ENCODE measurements at places on chromosomes 7 and 10.

DNA sequence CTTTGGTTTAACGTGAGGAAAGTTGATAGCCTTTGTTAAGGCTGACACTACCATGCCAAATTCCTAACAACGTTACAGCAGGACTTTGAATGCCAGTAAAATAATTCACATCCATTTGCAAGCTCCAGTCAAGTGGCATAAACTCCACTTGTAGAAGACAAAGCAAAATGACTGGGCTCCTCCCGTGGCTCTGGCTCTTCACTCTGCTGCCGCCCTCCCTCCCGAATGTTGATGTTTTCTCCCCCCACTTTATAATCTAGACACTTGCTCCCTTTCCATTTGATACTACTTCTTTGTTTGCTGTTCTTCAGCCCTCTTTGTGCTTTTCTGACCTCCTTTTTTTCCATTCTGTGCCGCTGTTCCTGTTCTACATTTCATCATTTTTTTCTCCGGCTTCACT lies 22.8 kb upstream of the ITGB8 start:
- DNase-seq, result no peak

- no peak for DNase-seq
Observed at GRCh38 chr10:127922675-127923366, 15.9 kb downstream of the PTPRE start.

- no peak for DNase-seq
Observed at GRCh38 chr7:2104716-2105115, 128.0 kb downstream of the MAD1L1 start.

- no peak for DNase-seq
Observed at GRCh38 chr10:77972148-77972547, 45.6 kb upstream of the DLG5 start.

- peak; percentile 74 for DNase-seq
Observed at GRCh38 chr7:151232917-151233701, 826 bp downstream of the CHPF2 start.

- no peak for DNase-seq
Observed at GRCh38 chr10:27661514-27662286, 83.9 kb downstream of the MKX start.

DNA sequence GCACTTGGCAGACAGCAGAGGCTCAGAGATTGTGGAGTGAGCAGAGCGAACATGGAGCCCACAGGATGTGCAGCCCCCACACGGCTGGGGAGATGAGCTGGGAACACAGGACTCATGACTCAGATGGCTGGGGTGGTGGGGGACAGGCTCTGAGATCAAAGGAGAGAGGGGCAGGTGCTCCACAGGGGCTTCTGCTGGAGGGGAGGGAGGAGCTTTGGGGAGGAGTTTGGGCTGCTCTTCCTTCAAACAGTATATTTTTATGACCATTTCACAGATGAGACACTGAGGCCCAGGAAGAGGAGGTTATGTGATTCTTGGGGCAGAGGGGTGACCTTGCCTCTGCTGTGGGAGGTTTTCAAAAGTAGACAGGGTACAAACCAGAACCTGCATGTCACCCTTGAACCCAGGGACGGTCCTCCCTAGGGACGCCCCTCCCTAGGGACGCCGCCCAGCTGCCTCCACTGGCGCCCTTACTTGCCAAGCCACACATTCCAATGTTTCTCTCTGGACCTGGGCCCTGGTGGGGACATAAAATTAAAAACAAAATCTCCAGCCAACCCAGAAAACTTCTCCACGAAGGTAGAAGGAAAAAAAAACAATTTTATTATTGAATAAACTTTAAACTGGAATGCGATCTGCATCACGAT lies 981 bp upstream of the CRYGN start:
- no peak for DNase-seq

GRCh38 chr7:157557263-157557662 lies 220.5 kb downstream of the DNAJB6 start:
- no peak for DNase-seq

DNA sequence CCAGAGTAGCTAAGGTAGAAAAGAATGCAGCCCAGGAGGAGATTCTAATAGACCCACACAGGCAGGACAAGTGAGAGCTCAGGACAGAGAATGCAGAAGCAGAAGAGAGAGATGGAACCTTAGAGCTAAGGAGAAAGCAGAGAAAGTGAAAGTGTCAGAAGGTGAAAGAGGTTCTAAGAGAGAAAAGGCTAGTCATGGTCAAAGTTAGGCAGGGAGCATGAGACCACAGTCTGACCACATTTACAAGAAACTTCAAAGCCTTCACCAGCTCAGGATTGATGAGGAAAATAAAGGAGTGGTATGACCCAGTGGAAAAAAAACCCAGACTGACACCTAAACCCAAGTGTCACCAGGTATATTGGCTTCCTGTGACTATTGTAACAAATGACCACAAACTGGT lies 131.8 kb upstream of the WDR11 start:
- no peak for DNase-seq

DNA sequence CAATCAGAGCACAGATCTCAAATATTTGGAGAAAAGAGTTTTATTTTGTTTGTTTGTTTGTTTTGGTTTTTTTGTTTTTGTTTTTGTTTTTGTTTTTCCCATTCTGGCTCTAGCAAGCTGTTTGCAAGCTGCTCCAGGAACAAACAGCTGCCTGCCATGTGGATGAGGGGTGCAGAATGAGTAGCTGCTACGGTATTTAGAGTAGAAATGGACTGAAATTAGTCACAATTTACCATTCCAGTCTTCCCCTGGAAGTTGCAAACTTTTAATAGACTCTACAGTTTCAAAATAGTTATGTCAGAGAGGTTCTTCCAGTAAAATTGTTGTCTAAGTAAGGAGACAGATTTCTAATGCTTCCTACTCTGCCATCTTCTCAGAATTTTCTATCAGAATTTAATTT lies 27.1 kb upstream of the TAS2R16 start:
- no peak for DNase-seq

DNA sequence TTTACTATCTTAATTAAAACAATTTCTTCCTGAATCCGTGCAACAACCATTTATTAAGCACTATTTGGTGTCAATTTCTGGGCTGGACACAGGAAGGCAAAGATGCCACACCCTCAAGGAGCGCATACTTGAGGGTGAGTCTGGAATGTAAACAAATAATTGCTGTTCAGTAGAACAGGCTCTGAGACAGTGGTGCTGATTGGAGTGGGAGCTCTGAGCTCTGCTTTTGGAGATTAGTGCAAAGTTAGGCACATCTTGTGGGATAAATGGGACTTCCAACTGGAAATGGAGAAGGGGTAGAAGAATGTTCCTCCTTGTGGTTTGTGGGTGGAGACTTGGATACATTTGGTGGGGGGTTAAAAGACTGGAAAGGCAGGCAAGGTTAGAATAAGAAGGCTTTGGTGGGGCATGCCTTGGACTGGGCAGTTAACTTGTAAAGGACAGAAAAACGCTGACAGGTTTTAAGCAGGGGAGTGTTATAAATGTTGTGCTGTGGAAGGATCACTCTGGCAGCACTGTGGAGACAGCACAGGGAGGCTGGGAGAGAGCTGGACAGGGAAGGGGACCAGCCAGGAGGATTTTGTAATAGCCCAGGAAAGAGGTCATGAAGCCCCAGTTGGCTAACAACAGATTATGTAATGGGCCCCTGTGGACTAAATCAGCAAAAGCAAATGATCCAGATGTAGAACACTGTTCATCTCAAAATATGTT lies 80.7 kb downstream of the ZNF365 start:
- no peak for DNase-seq

DNA sequence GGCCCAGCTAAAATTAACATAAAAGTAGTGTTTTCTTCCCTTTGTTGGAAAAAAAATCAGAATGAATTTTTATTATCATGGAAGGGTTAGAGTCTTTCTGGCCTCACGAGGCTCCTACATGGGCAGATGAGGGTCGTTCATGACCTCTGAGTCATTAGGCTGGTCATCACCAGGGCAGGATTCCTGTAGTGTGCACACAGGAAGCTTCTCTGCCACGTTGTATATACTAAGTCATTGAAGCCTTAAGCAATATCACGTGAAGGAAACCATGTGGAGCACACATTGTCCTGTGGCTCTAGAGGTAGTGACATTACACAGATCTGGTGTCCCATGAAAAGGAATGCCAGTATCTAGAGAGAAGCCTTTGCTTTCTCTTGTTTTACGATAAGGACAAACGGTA lies 84.7 kb upstream of the C1QL3 start:
- no peak for DNase-seq

- peak; percentile 18 for DNase-seq
Observed at GRCh38 chr10:11578802-11579255, 32.6 kb downstream of the USP6NL start.

DNA sequence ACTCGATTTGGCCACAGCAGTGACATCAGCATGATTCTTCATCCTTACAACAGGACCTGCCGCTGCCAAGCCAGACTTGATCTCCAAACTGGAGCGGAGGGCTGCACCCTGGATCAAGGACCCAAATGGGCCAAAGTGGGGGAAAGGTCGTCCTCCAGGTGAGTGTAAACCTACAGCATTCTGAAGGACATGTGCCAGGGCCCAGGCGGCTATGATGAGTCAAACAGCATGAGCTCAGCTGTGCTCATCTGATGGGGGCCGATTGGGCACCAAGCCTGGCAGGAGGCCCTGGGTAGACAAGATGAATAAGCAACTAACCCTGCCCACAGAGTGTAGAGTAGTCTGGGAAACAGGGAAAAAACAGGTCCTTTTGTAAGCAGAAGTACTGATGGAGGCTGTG lies 14.4 kb upstream of the ATP6V0E2 start:
- no peak for DNase-seq

DNA sequence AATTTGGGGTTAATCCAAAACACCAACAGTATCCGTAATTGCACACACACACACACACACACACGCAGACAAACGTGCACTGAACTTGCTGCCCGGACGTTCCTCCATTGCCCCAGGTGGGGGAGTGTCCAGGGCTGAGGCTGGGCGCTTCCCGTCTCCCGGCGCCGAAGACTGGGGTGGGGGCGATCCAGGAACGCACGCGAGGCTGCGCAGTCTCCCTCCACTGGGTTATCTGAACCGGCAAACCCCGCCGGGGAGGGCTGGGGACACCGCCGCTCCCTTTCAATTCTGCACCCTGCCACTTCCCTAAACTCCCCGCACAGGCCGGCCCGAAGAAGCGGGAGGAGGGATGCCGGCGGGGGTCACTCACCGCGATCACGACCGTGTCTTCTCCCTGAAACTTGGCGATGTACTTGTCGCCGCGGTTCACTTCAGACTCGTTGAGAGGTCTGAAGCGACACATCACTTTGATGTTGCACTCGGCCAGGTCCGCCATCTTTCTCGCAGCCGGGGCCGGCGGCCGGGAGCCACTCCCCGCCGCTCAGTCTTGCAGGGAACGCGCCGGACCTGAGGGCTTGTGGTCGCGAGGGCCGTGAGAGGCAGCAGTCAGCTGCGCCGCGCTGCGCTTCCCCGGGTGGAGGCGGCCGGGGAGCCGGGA lies 618 bp downstream of the KIF5B start:
- peak; percentile 41 for DNase-seq

- no peak for DNase-seq
Observed at GRCh38 chr7:83663131-83663530, 14.2 kb upstream of the SEMA3E start.

DNA sequence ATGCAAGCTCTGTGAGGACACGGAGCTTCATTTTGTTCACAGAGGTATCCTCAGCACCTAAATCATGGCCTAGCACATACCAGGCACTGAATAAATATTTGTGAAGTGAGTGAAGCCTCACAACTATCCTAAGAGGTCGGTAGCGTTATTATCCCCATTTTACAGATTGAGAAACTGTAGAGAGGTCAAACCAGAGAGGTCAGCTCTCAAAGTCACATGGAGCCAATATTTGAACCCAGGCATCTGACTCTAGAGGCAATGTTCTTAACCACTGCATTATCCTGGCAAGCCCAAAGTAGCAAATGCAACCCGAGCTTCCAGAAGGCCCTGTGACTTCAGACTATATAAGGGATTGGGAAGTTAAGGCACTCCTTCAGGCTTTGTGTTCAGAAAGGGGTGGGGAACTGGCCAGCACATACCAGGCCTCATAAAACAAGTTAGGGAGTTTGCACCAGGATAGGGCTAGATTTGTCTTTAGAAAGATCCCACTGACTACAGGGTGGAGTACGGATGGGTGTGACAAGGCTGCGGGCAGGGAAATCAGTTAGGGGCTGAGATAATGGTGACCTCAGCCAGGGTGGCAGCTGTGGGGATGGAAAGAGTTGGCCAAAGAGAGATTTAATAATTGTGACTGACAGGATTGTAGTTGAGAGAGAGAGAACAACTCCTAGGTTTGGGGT lies 101.4 kb downstream of the TBXAS1 start:
- DNase-seq, result no peak

- no peak for DNase-seq
Observed at GRCh38 chr10:73131301-73131700, 21.0 kb downstream of the NUDT13 start.

- DNase-seq, result no peak
Observed at GRCh38 chr7:140899883-140900282, 24.8 kb downstream of the BRAF start.

GRCh38 chr10:35712486-35712885 lies 70.4 kb upstream of the FZD8 start:
- no peak for DNase-seq

DNA sequence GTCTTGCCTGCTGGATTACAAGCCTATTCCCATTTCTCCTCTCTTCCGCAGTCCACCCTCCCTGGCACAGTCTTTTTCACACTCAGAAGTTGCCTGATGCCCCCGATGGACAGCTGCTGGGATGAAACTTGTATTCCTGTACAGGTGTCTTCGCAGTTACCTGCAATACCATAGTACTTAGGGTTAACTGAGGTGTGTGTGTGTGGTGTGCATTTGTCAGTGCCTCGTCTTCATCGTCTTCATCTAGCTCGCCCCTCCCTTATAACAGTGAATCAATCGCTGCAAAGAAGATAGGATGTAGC lies 11.0 kb downstream of the NXPH1 start:
- DNase-seq, result no peak

GRCh38 chr7:133109816-133110215 lies 27.9 kb upstream of the CHCHD3 start:
- DNase-seq, result no peak

DNA sequence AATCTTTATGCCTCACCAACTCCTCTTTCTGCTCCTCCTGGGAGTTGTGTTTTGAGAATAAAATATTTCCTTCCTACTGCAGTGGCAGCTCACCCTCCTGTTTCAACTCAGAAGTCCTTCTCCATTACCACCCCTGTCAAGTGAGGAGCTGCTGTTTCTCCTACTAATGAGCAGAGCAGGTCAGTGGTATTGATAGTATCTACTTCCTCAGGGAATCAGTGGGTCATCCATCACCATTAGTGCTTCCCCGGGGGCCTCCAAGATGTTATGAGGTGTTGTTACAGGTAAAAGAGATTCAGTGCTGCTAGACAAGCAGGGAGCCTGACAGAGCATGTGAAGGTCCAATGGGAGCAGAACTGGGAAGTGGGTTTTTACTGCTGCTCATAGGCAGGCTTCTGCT lies 795.2 kb downstream of the REEP3 start:
- no peak for DNase-seq

DNA sequence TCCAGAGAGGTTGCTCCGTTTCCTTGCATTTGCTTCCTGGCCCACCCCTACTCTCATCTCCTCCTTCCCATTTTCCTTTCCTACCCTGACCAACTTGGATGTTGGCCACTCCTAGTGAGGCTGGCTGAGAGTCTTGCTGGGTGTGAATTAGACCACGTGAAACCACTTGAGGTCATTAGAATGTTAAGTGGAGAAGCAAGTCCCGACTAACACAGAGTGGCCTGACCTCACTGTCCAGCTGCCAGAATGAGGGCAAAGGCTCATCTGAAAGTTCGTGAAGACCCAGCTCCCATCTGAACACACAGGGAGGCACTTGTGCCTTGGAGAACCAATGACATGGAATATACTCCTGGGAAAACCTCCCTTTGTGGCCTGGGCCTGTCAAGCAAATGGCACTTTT lies 80.8 kb downstream of the WDR11 start:
- no peak for DNase-seq

GRCh38 chr10:85666987-85667386 lies 699.6 kb downstream of the GRID1 start:
- no peak for DNase-seq

Measured in activated T-cell treated with anti-CD3 and anti-CD28 coated beads for 48 hours (primary cell).